Activated naive CD4-positive, alpha-beta T cell (primary cell): ENCODE measurements at places on chromosomes 1 and 21.

GRCh38 chr1:204316164-204316563 is 43.6 kb downstream of the PLEKHA6 start:
- DNase-seq = no peak

- DNase-seq = no peak
Measured at GRCh38 chr1:185939142-185939541, 205.0 kb downstream of the HMCN1 start.

DNA sequence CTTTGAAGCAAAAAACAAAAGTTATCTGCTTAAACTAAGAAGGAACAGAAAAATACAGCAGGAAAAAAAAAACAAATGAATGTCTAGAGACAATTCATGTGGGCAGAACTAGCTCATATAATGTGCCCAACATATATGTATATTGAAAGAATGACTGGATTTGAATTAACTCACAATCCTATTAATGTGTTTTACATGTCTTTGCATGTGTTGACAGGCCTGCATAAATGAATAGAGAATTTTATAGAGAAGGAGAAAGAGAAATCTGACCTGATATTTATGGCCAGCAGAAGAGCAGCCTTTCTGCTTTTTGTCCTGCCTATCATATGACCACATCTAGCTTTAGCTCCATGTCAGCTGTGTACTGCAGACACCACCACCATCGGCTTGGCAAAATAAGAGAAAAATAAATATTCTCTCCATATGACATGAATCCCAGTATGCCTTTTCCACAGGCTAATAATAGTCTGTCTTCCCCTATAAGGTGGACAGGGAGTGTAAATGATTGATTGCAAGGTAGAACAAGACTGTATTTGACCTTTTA is 171.5 kb upstream of the PALMD start:
- no peak for DNase-seq

DNA sequence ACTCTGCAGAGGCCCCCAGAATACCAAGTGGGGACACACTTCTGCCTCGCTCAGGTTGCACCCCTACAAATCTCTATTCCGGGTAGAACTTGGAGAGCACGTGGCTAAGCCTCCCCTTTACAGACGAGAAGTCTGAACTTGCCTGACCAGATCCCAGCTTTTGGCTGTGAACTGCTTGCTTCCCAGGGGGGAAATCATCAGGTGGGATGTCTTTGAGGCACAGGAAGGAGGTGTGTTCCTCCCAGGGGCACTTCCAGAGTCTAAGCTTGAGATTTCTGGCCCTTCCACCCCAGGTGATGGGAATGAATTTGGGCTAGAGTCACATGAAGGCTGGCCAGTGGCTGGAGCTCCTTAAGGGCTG is 1.3 kb upstream of the S100A3 start:
- DNase-seq = no peak

- no peak for DNase-seq
Measured at GRCh38 chr1:84705513-84705912, 15.3 kb upstream of the SSX2IP start.

GRCh38 chr1:185091480-185091879 is 46.1 kb downstream of the RNF2 start:
- DNase-seq = no peak

DNA sequence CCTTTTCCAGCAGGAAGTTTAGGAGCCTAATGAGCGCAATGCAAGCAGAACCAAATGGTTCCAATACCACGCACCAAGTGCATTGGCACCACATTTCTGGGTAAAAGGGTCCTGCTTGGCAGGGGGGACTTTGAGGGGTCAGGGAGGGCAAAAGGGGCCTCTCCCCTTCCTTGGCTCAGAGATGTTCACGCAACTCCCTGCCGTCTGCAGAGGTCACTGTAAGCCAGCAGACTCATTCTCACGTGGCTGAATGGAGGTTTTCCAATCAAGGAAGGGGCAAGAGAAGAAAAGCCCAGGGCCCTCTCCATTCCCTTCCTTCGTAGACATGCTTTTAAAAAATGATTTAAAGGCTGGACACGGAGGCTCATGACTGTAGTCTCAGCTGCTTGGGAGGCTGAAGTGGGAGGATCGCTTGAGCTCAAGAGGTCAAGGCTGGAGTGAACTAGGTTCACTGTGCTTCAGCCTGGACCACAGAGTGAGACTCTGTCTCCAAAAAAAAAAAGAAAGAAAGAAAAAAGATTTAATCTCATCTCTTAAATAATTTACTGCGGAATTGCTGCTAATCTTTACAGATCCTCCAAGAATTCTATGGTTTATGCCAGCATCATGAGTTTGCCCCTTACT is 80.3 kb downstream of the RUNX3 start:
- DNase-seq = no peak

GRCh38 chr1:155127105-155127966 is at the start of gene EFNA1:
EFNA1 (plus strand) TSS chr1:155127876; CDS start chr1:155127978, 102 bp downstream.
- no peak for DNase-seq

DNA sequence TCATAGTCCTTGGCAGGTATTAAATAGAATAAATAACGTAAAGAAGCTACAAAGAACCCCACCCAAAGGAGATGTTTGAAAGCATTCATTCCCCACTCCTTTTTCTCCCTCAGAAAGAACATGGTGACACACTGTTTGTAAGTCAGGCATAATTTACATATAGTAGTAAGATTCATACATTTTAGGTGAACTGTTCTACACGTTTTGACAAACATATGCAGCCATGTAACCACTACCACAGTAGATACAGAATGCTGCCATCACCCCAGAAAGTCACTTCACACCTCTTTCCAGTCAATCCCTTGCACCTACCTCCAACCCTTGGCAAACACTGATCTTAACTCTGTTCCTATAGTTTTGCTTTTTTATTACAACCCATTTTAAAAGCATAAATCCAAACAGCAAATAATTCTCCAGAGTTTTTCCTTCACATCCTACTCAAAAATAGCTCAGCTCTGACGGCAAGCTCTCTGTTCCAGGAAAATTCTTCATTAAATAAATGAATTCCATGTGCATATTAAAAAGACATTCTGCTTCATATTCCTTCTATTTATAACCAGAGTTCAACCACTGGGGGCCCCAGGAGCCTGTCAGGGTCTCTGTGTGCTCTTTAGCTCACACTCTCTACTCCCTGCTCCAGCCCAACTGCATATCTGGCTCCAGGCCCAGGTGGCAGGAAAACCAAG is 258.8 kb downstream of the PLPP3 start:
- DNase-seq = no peak

GRCh38 chr1:90114521-90115141 is 119.7 kb downstream of the ZNF326 start:
- DNase-seq = no peak

- DNase-seq = no peak
Measured at GRCh38 chr1:37152491-37152890, 118.2 kb upstream of the GRIK3 start.

GRCh38 chr1:83800066-83800465 is 198.9 kb downstream of the TTLL7 start:
- DNase-seq = no peak

- DNase-seq = no peak
Measured at GRCh38 chr1:212221801-212222200, 63.4 kb upstream of the PPP2R5A start.
